ENCODE measurements at places on chromosomes 7 and 10.
A peak's percentile ranks its signal among the peaks of the same experiment; 100 is the strongest.

DNA sequence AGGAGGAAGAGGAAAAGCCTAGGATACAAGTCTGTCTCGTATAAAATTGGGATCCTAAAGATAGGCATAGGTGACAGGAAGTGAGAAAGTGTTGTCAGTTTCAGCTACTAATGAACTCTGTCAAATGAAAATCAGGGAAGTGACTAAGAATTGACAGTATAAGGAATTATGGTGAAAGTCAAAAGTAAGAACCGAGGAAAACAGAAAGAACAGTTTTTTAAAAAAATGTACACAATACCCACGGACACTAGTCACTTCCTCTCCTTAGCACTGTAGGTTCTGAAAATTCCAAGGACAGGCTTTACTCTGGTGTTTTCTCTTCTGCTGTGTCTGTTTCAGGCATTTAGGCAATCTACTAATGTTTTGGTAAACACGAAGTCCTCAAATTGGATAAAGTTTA, 42.3 kb downstream of the ATAD1 start:
- DNase-seq, result no peak

DNA sequence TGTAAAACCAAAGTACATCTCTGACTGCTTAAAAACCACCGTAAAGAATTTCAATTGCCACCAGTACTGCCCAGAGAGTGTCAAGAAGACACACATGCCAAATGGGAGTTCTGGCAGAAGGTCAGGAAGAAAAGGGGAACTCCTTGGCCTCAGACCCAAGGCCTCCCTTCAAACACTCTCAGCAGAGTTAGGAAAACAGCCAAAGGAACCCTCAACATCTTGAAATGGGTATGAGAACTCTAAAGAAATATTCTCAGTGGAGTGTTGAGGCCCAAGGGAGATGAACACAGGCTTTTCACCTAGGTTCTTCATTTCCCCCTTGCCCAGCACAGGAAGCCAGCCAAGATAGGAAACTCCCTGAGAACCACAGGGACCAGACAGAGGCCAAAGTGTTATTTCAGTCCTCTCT, 96.1 kb upstream of the ASAH2 start:
- DNase-seq, result no peak

GRCh38 chr7:27435461-27435860, 192.9 kb downstream of the EVX1 start:
- no peak for DNase-seq

DNA sequence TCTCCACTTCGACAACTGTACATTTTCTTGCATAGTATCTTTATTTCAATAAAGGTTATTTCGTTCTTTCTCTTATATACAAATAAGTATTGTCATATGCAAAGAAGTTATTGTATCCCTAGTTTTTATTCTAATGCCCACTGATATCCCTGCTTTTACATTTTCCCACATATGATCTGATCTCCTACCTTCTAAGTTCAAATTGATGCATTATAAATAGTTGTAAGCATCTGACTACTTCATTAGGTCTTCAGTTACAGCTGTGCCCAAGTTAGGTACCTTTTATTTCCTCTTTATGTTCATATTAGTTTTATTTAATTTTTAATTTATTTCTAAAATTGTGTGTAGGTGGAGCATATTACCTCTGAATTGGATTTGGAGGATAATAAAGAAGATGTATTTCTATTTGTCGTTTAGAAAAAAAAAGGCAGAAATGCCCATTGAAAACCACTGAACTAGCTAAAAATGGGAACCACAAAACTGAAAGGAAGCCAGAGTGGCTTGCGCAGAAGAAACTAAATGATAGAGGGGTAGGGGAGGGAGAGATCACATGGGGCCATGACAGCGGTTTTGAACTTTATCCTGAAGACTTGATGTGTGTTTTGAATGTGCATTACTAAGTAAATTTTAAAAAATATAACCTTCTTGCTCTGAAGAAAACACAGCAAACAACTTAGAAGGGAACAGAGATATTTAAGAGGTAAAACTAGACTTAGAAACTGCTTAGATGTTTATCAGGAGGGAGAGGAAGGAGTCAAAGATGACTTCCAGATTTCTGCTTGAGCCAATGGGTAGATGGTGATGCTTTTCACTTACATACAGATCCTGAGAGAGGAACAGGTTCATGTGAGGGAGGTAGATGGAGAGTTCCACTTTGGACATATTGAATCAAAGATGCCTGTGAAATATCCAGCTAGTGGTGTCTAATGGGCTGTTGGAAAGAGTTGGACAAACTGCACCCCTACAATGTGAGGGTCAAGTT, 9.3 kb upstream of the ZC3HAV1L start:
- no peak for DNase-seq

DNA sequence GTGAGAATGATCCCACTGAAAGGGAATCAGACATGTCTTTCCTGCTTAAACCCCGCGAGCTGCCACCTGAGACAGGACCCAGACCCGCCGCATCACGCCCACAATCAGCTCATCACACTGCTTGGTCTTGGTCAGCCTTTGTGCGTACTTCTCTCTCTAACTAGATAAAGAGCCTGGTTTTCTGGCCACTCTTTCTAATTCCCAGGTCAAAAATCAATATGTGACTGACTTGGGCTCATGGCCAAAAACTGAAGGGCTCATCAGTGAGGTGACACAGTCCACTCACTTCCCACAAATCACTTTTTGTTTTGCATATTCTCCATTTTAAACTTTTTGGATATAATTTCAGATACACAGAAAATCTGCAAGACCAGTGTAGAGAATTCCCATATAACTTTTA, 247.3 kb downstream of the DIP2C start:
- DNase-seq, result no peak

GRCh38 chr7:118306771-118307170, 82.3 kb downstream of the ANKRD7 start:
- no peak for DNase-seq

DNA sequence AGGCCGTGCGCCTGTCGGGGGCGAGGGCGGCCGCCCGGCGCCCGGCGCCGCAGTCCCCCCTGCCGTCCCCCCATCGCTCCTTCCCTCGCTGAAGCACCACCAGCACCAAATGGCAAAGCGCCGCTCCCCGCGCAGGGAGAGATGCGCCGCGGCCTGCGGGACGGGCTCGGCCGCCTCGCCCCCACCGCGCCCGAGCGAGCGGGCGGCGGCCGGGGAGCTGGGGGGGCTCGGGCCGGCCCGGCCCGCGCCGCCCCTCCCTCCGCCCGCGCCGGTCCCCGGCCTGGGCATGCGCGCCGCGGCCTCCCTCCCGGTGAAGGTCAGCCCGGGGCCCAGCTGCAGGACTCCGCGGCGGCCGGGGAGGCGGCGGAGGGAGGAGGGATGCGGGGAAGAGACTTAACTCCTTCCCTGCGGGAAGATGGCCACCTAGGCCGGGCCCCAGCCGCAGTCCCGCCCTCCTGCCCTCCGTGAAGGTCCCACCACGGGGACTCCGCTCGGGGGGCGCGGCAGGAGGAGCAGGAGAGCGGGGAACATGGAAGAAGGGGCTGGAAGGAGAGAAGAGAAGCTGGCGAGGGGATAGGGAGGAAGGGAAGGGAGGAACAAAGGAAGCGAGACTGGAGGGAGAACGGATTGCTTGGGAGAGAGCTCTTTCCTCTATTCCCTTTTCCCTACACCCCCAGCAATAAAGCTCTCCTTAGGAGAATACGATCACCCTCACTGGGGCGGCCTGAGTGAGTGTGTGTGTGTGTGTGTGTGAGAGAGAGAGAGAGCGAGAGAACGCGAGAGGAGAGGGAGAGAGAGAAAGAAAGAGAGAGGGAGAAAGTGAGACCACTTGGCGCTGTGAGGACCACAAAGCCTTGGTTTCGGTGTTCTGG, 3.4 kb upstream of the SMARCD3 start:
- DNase-seq, result peak; percentile 72

DNA sequence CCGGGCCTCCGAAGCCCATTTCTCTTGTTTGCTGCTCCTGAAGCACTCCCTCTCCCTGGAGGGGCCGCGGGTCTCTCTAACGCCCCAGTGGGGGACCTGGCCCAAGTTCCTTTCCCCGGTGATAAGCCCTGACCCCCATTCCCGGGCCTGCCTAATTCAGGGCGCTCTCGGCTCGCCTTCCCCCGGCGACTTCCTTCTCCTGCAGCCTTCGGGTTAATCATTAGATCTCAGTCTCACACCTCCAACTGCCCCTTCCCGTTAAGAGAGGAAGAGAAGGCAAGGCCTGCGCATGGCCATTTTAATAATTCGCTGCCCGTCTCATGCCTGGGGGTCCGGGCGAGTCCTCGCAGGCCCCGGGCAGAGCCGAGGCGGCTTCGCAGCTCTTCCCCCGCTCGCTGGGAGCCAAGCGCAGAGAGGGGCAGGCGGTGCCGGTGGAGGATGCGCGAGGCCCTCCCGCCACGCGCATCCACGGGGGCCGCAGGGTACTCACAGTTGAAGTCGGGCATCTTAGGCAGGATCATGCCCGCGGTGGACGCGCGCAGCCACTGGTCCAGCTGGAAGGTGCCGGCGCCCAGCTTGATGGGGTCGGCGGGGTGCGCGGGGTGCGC, 1.2 kb downstream of the MNX1 start:
- no peak for DNase-seq

- DNase-seq, result no peak
These were observed 582.5 kb upstream of the MGMT start for GRCh38 chr10:128884496-128885072.

GRCh38 chr7:149180722-149181449, 14.5 kb upstream of the ZNF282 start:
- no peak for DNase-seq

DNA sequence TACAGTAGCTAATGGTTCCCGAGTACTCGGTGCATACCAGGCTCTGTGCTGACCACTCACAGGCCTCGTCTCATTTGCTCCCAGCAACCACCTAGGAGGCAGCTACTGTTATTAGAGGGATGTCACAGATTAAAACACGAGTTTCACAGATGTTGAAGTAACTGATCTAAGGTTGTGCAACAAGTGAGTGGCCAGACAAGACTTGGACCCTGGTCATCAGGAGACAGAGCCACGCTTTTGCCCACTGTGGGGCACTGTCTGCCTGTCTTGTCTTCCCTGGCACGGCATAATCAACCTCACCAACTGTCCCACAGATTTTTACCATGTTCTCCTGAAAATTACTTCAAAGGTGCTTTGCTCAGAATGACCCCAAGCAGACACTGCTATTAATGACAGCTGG, 111.6 kb upstream of the HABP2 start:
- DNase-seq, result no peak

GRCh38 chr7:96686305-96686704, 23.3 kb downstream of the SEM1 start:
- DNase-seq, result no peak

GRCh38 chr10:6054884-6055283, 7.3 kb downstream of the IL2RA start:
- no peak for DNase-seq

DNA sequence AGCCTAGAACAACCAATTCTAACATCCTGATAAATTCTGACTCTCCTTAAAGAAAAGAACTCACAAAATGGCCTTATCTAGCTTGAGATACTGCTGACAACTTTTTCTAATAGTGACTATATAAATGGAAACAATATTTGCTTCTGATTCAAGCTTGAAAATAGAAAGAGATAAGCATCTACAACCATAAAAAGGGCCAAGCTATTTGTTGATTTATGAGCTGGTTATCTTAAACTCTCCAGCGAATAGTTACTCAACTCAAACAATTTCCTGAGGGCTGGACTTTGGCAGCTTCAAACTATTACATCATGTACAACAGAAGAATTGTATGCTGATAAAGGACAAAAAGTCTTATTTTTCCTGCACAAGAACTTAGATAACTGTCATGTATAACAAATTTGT, 4.6 kb downstream of the USP54 start:
- DNase-seq, result peak; percentile 18

DNA sequence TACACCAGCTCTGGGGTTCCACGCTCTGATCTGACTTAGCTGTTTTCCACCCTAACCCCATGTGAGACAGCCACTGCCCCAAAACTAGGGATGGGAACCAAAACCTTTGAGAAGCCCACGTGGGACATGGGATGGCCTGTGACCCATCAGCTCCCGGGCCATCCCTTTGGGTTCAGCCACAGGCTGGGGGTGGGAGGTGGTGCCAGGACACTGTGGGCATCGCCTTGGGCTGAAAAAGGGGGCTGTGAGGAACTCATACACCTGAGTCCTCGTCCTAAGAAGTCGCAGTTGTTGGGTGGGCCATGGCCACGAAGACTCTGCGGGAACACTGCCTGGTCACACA, 379.1 kb downstream of the DNAJB6 start:
- DNase-seq, result no peak

DNA sequence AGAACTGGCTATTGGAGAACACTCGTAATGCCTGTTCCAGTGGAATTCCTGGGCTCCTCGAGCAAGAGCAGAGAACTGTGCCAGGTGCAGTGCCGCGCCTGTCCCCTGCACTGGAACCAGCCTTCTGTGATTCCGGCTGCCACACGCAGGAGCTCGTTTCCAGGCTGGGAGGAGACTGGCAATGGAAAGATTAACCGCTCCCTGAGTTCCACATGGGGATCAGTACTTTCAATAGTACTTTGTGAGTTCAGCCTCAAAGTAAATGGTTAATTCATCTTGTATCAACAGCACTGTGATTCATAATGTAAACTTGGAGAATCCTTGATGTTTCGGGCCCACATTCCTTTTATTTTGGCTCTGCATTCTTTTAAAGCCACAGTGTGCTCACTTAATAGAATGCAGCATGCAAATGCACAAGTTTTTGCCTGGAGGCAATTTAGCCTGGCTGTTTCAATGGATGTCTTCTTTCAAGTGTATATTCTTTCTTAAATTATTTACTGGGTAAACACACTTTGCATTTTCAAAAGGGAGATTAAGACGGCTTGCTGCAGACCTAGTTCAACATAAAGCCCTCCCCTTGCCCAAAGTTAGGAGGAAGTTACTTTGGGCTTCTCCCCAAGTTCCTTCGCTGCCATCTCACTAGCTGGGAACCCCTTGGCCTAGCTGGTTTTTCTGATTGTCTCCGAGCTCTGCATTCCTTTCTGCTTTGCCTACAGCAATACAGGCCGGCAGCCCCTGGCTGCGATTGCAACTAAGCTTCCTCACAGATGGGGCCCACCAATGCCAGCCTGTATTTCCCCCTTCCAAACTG, 138.1 kb upstream of the TCF7L2 start:
- DNase-seq, result no peak

DNA sequence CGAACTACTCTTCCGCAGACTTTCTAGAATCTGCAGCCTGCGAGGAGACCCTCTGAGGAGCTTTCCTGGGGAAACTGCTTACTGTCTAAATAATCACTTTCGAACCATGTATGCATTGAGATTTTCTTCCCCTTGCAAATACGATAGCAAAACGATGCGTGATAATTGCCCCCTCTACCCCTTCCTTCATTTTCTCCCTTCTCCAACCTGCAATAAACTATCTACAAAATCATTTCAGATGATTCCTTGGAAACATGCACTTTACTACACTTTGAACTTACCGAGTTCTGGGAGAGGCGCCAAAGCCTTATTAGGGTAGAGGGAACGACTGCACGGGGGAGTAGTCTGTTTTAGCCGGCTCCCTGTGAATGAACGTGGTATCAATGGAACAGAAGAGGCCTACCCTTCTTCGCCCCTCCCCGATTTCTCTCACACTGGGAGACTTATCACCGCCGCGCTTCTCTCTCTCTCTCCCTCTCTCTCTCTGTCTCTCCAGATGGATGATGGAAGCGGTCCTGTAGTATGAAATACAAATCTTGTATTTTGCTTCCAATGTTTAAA, at the start of gene FGFBP3:
FGFBP3 (minus strand) TSS at position 370 of the 561 bp plus-strand sequence. CDS start 517 bp downstream, outside the sequence.
- peak; percentile 92 for DNase-seq

GRCh38 chr7:128920913-128921582, 10.5 kb upstream of the KCP start:
- no peak for DNase-seq

- DNase-seq, result no peak
These were observed 1.5 kb upstream of the ELFN1 start for GRCh38 chr7:1668396-1669063.

- no peak for DNase-seq
These were observed 53.9 kb downstream of the BTAF1 start for GRCh38 chr10:91977491-91977890.

- no peak for DNase-seq
These were observed 41.6 kb downstream of the ACSM6 start for GRCh38 chr10:95235676-95236067.

Data from spinal cord (tissue), 10 donors.